ENCODE measurements at places on chromosomes 1 and 21.
A peak's percentile ranks its signal among the peaks of the same experiment; 100 is the strongest.

DNA sequence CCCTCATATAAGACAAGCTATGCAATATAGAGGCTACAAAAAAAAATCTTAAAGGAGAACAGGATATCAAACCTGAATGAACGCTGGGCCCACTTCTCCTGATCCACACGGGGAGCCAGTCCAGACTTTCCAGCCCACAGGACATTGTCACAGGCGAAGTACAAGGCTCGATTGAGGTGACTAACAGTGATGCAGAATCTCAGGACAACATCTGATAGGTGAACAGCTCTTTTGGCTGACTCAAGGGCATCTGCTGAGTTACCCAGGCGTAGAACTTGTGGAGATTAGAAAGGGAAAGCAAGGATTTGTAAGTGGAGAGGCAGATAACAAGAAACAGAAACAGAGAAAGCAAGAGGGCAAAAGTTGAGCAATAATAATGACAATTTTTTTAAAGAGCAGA lies 1.8 kb downstream of the PEX11B start:
- no peak for DNase-seq

DNA sequence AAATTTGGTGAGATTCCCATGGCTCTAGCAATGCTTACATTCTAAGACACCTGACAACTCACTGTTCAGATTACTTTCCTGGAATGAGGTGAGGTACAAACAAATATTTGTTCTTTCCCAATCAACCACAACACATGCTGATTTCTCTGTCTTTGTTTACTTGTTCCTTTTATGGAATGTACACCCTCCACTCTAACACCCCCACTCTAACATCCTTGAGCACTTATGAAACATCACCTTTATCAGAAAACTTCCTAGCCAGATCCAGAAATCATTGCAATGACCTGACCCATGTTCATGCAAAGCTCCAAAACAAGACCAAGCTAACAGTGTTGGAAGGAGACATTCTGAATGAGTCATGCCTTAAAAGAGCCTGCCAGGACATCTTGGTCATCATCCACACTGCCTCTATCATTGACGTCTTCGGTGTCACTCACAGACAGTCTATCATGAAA lies 35.5 kb downstream of the HSD3B1 start:
- DNase-seq: no peak

- no peak for DNase-seq
Measured at GRCh38 chr1:29620631-29621030, 384.3 kb downstream of the PTPRU start.

DNA sequence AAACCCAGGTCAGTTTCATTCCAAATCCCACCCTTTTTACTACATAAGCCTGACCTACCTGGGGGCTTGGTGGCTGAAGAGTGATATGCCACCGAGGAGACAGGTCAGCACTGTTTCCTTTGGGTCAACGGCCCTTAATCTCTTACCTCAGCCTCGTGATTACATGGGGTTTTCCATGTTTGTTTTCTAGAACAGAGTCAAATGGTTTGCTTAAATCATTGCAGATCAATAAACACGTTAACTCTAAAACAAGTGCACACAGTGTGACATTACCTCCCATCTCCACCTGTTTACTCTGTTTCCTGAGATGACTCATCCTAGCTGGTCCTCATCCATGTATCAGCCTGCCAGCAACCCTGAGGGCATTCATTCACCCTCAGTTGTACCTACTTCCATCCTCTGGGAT lies 40.8 kb upstream of the TP53BP2 start:
- no peak for DNase-seq

DNA sequence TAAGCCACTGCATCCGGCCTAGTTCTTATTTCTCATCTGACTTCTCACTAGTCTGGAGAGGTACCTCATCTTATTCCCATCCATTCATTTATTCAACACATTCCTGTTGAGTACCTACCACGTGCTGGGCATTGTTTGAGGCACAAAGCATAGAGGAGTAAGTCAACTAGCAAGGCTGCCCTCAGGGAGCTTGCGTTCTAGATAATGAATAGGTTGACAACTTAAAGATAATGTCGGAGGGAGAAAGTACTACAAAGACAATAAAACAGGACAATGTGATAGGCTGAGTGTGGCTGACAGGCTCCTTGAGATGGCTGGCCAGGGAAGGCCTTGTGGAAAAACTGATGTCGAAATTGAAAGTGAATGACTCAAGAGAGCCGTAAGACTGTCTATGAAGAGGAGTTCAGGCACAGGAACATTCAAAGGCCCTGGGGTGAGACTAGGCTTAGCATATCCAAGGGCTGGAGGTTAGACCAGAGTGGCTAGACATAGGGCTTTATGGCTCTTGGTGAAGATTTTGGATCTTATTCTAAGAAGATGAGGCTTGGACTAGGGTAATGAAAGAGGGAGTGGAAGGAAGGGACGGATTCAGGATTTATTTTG lies 18.3 kb downstream of the SPATA21 start:
- no peak for DNase-seq

DNA sequence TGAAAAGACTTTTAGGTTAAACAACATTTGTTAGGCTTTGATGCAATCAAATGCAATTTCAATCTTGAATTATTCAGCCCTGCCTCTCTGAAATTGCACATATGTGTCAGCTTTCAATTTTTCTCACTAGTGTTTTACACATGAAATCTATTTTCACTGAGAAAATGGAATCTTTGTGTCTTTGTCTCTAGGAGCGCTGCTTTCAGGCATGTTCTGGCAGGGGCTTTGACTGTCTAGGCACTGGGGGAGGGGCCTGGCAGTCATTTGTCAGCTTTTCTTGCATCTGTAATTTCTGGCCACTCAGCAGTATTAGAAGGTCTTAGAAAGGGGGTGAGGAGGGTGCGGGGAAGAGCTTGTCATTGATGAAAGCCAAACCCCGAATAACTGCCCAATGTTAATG lies 264.4 kb downstream of the PTPRC start:
- DNase-seq: no peak

DNA sequence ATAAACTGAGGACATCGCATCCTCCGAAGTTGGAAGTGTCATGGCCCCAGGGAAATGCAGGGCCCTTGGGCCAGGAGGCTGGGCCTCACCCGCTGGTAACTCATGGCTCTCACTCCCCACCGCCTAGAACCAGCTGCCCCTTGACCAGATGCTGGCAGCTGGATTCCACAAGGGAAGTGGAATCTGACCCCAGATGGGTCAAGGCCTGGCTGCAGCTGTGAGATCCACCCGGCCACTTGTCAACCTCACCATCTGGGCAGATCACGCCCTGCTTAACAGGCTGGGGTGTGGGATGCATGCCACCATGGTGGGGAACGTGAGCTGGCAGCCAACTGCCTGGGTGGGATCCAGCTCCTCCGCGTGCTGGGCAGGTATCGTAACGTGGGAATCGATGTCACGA lies 25.5 kb downstream of the KCNAB2 start:
- no peak for DNase-seq

DNA sequence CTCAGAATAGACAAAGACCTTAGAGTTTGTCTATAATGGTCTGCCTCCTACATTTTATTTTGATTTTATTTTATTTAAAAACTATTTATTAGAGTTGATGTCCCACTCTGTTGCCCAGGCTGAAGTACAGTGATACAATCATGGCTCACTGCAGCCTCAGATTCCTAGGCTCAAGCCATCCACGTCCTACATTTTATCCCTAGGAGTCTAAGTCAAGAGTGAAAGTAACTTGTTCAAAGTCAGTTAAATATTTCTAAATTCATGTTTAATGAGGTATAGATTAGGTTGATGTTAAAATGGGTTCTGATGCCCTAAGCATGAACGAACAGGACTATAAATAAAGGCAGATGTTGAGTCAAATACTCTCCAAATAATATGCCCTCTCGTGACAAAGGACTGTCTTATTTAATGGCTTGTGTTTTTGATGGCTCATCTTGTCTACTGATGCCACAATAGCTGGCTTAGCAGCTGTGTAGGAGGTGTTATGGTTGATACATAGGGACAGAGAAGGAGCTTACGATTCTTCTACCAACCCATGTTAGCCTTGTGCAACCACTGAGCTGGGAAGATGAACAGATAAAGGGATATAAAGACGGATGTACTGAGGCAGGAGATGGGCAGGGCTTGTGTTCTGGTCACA lies 66.0 kb upstream of the CR1L start:
- no peak for DNase-seq

DNA sequence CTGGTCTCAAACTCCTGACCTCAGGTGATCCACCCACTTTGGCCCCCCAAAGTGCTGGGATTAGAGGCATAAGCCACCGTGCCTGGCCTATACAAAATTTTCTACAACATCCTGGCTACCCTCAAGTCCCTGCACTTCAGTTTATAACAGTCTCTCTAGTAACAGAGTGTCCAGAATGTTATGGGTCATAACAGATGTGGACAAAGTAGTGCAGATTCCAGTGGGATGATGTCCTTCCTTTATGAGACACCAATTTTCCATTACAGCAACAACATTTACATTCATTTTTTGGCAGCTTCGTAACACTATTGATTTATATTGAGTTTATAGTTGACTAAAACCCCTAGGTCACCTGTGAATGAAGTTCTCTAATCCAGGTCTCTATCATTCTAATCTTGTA lies 429.4 kb upstream of the PTBP2 start:
- DNase-seq: no peak

DNA sequence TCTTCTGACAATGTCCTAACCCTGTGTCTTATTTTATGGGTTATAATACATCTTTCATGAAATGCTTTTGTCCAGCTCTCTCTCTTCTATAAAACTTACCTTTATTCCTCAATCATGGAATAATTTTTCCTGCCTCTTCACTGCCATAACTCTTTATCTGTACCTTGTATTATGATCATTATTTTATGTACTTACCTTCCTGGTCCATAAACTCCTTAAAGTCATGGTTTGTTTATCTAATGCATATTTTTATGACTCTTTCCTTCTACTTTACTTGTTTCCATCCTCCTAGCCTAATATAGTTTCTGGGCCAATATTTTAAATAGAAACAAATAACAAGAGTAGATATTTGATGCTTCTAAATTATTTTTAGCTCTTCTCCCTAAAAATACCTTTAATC lies 65.8 kb upstream of the BMP8A start:
- DNase-seq: no peak

DNA sequence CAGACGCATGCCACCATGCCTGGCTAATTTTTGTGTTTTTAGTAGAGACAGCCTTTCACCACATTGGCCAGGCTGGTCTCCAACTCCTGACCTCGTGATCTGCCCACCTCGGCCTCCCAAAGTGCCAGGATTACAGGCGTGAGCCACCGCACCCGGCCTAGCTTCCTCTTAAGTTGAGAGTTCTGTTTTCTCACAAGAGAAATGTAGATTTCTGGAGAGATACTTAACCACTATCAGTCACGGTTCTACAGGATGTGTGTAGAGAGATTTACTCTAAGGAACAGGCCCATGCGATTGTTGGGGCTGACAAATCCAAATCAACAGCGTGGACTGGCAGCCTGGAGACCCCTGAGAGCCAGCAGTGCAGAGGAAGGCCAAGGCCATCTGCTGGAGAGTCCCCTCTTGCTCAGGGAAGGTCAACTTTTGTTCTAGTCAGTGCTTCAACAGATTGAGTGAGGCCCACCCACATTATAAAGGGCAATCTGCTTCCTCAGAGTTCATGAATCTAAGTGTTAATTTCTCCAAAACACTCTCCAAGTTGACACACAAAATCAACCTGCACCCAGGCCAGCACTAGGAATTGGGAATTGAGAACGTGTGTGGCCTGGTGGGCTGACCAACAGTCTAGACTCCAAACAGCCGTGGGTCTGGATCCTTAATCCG lies 38.7 kb downstream of the CHAF1B start:
- DNase-seq: no peak

DNA sequence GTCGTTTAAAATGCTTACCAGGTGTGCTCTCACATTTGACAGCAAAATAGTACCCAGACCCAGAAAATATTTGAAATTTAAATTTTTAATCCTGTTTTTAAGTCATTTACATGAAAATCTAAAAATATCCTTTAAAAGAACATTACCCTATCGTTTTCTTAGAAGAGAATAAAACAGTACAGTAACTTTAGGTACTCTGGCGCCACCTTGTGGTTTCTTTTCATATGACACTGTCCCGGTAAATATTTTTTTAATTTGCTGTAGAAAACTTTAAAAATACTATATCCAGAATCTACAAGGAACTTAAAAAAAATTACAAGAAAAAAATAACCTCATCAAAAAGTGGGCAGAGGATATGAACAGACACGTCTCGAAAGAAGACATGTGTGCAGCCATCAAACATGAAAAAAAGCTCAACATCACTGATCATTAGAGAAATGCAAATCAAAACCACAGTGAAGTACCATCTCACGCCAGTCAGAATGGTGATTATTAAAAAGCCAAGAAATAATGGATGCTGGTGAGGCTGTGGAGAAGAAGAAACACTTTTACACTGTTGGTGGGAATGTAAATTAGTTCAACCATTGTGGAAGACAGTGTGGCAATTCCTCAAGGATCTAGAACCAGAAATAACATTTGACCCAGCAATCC lies 129.2 kb downstream of the RGS21 start:
- peak; percentile 35 for DNase-seq

DNA sequence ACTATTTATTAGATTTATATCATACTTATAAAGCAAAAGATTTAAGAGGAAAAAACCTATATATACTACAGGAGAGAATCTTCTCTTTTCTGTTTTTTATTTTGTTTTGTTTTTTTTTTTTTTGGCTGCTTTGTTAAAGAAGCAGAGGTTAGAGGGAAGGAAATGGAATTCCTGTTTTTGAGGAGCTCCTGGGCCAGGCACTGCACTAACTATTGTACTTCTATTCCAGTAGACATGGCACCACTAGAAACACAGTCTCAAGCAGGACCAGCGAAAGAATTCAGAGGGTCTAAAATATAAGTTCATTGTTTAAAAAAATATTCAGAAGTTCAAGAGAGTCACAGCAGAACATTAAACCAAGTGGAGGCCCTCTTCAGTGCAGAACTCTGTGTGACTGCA lies 54.7 kb upstream of the CNN3 start:
- no peak for DNase-seq

GRCh38 chr1:187985145-187985896 lies 1156.6 kb downstream of the PLA2G4A start:
- DNase-seq: no peak

- no peak for DNase-seq
Measured at GRCh38 chr1:25030674-25031589, 100.9 kb upstream of the RUNX3 start.

DNA sequence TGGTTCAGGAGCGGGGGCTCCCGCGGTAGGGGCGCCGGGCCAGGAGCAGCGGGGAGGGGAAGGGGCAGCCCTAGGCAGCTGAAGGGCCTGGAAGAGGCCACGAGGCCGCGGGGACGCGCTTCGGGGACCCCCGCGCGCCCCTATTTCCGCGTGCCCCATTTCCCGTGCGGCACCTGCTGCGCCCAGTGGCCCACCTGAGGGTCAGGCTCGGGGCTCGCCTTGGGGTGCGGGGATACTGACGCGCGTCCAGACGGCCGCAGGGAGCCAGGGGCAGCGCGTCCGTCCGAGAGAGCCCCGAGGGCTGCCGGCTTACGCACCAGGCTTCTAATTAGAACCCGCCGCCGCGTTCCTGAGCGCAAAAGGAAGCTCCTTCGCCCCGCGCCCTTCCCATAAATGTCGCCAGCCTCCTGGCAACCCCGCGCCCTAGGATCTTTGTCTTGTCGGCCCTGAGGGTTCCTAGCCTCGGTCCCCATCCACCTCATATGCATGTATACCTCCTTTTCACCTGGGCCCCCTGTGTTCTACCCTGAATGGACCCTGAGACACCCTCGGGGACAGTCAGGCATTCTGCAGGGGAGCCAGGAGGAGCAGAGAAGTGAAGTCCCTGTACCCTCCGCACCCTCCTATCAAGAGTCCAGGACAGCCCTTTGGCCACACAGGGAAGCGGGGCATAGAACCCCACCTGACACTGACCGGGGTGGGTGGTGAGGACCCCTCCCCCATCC lies 1.8 kb downstream of the WNT3A start:
- no peak for DNase-seq

- DNase-seq: no peak
Measured at GRCh38 chr1:38929476-38929875, 12.2 kb downstream of the RHBDL2 start.
